ENCODE measurements at places on chromosomes 13 and 19.
A peak's percentile ranks its signal among the peaks of the same experiment; 100 is the strongest.

GRCh38 chr19:42155796-42156195 is 23.6 kb upstream of the POU2F2 start:
- no peak for DNase-seq

DNA sequence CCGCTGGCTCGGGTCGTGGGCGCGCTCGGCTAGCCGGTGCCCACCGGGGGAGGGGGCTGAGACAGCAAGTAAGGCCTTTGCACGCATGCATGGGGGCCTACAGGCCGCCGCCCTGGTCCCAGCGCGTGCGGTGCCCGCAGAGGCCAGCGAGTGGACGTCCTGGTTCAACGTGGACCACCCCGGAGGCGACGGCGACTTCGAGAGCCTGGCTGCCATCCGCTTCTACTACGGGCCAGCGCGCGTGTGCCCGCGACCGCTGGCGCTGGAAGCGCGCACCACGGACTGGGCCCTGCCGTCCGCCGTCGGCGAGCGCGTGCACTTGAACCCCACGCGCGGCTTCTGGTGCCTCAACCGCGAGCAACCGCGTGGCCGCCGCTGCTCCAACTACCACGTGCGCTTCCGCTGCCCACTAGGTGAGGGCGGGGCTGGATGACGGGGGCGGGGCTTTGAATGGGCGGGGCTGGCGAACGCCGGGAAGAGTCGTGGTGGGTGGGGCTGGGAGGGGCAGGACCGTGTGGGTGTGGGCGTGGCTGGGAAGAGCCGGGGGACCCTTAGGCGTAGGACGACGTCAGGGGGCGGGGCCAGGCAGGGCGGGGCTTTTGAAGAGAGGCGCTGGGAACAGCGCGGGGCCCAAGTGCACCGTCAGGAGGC is 2.1 kb downstream of the CILP2 start:
- no peak for DNase-seq

- DNase-seq: no peak
Observed at GRCh38 chr19:18269070-18269723, 5.1 kb downstream of the IQCN start.

DNA sequence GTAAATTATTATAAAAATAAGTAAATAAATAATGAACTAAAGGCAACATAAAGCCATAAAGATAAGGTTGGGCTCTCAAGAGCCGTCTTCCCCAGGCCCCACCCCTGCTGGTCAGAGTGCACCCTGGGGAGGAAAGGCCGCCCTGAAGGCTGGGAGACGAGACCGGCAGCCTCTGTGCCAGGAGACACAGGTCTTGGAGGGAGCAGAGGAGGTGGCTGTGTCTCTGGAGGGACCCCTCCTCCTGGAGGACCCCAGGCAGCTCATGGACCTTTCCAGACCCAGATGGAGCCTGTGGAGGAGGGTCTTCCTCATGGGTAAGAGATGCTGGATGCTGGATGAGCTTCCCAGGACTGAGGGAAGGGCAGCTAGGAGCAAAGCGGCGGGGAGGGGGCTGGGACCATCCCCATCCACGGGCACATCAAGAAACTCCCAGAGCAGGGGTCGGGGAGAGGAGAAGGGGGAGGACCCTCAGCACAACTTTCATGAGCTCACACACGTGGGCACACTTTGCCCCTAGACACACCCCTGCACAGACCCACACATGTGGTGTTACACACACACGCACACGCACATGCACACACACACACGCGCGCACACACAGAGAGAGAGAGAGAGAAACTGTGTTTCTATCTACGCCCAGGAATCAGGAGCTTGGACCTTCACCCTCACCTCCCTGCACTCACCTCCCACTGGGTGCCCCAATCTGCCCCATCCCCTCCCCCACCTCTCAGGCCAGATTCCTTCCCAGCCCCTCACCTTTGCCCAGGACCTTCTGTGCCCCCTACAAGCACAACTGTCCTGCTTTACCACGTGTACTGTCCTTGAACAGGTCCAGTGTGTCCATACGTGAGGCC is at the start of gene CEACAM18:
CEACAM18 (plus strand) TSS at position 159 of the 854 bp plus-strand sequence.
- no peak for DNase-seq

- no peak for DNase-seq
Observed at GRCh38 chr13:108376308-108376707, 106.8 kb downstream of the TNFSF13B start.

- no peak for DNase-seq
Observed at GRCh38 chr19:34794066-34794960, 21.3 kb upstream of the ZNF599 start.

GRCh38 chr13:113052206-113052605 is 53.4 kb upstream of the F7 start:
- DNase-seq: no peak

DNA sequence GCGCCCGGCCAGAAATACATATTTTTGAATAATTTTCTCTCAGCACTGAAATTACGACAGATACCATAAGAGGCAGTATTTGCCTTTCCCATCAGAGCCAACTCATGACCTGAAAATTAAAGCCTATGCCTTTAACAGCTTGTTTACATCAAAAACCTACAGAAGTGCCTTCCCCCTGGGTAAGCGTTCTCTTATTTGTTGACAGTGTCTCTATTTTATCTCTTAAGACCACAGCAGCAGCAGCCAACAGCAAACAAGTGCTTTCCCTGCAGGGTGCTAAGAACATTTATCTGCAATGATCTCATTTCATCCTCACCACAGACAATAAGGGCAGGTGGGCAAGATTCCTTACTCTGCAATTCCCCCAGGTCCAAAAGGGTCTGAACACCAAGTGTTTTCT is 6.0 kb downstream of the AKAP8L start:
- DNase-seq: no peak

- no peak for DNase-seq
Observed at GRCh38 chr13:21511849-21512248, 52.7 kb upstream of the ZDHHC20 start.

- no peak for DNase-seq
Observed at GRCh38 chr19:5908773-5909442, 4.2 kb downstream of the VMAC start.

- DNase-seq: peak; percentile 46
Observed at GRCh38 chr13:40190641-40191100, 475.8 kb downstream of the FOXO1 start.

DNA sequence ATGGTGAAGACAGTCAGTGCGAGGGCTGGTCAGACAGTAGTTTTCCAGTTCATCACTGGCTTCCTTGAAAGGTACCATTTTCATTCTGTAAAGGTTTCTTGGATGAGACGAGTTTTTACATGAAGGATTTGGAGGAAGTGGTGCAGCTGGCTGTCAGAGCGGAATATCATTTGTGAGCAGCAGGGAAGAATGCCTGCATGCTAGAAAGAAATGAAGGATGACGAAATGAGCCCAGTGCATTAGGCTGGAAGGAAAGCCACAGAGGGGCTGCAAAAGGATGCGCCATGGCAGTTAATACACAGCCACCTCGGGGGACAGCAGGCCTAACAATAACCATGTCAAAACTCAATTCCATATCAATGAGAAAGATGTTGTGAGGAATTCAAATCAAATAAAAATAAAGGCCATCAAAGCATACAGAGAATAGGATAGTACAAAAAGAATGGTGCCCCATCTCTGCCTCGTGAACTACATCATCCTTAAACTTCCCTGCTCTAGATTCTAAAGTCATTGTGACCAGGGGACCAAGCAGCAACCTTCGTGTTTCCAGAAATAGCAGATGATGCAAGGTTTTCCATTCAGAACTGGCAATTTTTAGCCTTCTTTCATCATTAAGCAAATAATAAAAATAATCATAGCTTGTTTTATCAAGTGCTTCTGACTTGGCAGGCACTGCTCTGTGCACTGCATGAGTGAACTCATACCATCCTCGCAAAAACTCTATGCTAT is 504.2 kb downstream of the RFC3 start:
- DNase-seq: no peak

DNA sequence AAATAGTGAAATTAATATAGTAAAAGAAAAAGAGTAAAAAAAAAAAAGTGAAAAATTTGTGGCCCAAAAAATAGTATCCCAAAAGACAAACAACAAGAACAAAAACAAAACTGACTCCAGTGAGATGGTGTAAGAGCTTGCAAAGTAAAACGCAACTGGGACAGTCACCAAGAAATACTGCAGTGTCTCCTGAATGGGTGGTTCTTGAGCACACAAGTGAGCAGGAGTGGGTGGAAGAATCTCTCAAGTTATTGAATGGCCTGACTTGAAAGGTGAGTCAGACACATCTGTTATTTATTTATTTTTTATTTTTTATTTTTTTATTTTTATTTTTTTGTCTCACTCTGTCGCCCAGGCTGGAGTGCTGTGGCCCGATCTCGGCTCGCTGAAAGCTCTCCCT is 1.9 kb downstream of the ZNF493 start:
- no peak for DNase-seq

- DNase-seq: peak; percentile 91
Observed at GRCh38 chr13:39655569-39656324, at the start of gene COG6. Gene COG6 (plus strand): TSS chr13:39655662. CDS start chr13:39655727, 65 bp downstream.

DNA sequence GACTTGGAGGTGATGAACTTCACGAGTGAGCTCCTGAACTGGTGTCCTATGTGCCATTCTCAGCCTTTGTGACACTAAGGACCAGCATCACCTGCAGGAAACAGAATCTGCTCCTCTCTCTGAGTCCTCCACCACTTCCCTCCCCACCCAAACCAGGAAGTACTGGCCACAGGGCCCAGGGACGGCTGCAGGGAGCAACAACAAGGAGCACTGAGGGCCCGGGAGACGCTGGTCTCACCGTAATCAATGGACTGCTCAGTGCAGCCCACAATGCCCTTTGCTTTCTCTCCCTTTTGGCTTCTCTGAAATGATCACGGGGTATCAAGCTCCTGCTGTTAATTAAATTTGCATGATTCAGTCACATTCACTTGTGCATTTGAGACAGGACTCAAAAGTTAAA is 18.6 kb downstream of the PEPD start:
- no peak for DNase-seq
